Activated CD4-positive, alpha-beta memory T cell treated with anti-CD3 and anti-CD28 coated beads, Interleukin-2, amount 10 ng/mL, durations not matched to agents 7 days and 5 days (primary cell): ENCODE measurements at places on chromosomes 6 and 20. TPM values are rescaled to one million over a fixed set of nuclear protein-coding genes. Genes with fewer than 3 reads are reported as not detected.

Gene OR2B6
- not detected for total RNA-seq

GRCh38 chr6:145977881-145978280 is 13.7 kb upstream of the SHPRH start:
- DNase-seq = no peak
- no peaks in the 10 kb centered on the region for H3K27me3 ChIP-seq
- no peak overlapping the region for H3K4me3 ChIP-seq
- no peak overlapping the region for H3K27ac ChIP-seq

Gene TRIM40
- total RNA-seq = not detected

DNA sequence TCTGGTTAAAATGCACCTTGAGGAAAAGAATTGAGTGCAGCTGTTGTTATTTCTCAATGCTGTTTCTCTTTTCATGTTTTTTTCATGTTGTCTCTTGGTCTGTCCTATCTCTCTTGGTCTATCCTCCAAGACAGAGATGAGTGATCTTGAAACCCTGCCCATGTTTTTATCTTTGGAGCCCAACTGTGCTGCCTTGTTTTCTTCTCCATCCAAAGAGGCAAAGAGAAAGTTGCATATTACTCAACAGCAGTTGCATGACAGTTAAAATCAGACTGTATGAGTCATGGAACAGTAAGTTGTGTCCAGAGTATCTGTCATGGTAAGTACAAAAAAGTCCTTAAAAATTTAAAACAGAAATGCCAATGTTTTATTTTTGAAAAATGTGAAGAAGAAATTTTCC is 26.2 kb downstream of the BCAS1 start:
- DNase-seq = no peak
- no peak overlapping the region for H3K4me3 ChIP-seq
- H3K36me3 ChIP-seq = peaks cover 9% of the 10 kb centered on the region
- peaks cover 7% of the 10 kb centered on the region for H3K27me3 ChIP-seq
- no peak overlapping the region for H3K27ac ChIP-seq
- H3K4me1 ChIP-seq = peaks cover 37% of the 10 kb centered on the region
